Nephron progenitor cell (in vitro differentiated cells): ENCODE measurements at places on chromosomes 12 and 14.

DNA sequence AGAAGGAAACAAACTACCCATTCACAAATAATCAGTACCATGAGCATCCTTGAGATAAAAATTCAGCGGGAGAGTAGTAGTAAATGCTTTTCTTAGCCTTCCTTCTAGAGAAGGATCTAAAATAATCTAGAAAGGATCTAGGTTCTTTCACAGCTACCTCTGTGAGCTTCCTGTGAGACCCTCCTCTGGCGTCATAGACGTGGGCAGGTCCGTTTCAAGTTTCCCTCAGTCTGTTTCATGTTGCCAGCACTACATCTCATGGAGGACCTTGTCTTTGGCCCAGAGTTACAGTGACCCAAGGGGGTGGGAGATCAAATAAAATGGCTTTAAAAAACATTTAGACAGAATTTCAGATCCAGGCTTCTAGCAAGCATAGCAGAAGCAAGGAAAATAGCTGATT is 13.6 kb downstream of the DAAM1 start:
- H3K27me3 ChIP-seq = peaks cover 2% of the 10 kb centered on the region
- H3K36me3 ChIP-seq = peaks cover 5% of the 10 kb centered on the region
- peaks cover 41% of the 10 kb centered on the region for H3K4me1 ChIP-seq

- no peak overlapping the region for H3K27ac ChIP-seq
- H3K27me3 ChIP-seq = no peaks in the 10 kb centered on the region
- no peak for DNase-seq
- H3K36me3 ChIP-seq = peaks cover 51% of the 10 kb centered on the region
- H3K4me3 ChIP-seq = no peak overlapping the region
These were observed 21.0 kb downstream of the EEA1 start for GRCh38 chr12:92908108-92908507.

GRCh38 chr14:98385851-98386250 is 886.1 kb downstream of the BCL11B start:
- H3K36me3 ChIP-seq = no peaks in the 10 kb centered on the region
- H3K27me3 ChIP-seq = peaks cover 19% of the 10 kb centered on the region
- H3K4me3 ChIP-seq = no peak overlapping the region
- no peaks in the 10 kb centered on the region for H3K4me1 ChIP-seq
- H3K27ac ChIP-seq = no peak overlapping the region
- DNase-seq = no peak

GRCh38 chr14:64244279-64244678 is 49.9 kb downstream of the ESR2 start:
- DNase-seq = no peak
- no peaks in the 10 kb centered on the region for H3K36me3 ChIP-seq

DNA sequence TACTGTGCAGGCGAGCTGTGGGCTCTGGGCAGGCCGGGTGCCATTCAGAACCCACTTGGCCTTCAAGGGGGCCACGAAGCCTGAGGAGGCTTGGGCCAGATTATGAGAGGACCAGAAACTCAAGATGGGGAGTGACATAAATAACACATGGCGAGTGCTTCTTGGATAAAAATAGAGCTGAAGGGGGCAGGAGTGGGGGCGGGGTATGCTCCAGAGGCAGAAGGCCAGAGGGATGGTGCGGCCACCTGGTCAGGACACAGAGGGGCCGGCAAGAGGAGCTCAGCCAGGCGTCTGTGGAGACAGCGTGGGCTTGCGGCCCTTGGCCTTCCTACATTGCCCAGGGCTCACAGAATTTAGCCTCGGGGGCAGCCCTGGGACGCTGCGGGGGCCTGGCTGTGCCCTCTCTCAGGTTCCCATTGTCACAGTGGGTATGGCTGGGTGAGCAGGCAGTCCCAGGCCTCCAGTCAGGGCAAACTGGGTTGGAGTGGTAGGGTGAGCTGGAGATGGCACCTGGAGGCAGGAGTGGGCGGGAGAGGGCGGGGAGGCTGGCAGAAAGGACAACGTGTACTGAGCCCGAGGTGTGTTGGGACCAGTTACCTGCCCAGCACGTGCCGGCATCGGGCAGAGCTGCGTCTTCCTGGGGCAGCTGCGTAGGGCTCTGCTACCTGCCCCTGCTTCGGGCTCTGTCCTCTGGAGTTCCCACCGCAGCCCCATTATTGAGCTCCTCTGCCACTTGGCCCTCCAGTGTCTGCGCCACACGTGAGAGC is 7.4 kb upstream of the SLC25A29 start:
- H3K27ac ChIP-seq = no peak overlapping the region
- no peaks in the 10 kb centered on the region for H3K36me3 ChIP-seq
- DNase-seq = no peak
- H3K4me3 ChIP-seq = no peak overlapping the region
- H3K4me1 ChIP-seq = peaks cover 44% of the 10 kb centered on the region

DNA sequence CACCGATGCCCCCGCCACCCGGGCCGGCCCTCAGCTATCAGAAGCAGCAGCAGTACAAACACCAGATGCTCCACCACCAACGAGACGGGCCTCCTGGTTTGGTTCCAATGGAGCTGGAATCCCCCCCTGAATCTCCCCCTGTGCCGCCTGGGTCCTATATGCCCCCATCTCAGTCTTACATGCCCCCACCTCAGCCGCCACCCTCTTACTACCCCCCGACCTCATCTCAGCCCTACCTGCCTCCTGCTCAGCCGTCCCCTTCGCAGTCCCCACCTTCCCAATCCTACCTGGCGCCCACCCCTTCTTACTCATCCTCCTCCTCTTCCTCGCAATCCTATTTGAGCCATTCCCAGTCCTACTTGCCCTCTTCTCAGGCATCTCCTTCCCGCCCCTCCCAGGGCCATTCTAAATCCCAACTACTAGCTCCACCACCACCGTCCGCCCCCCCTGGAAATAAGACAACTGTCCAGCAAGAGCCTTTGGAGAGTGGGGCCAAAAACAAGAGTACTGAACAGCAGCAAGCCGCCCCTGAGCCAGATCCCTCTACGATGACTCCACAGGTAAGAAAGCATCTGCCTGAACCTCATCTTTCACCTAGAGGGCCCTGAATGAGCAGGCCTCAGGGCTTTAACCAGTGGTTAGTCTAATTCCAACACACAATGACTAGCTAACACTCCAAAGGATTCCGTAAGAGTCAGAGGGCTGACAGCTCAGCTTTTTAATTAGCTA is 851 bp downstream of the YLPM1 start:
- peaks cover 36% of the 10 kb centered on the region for H3K36me3 ChIP-seq
- H3K27ac ChIP-seq = peak overlapping the region; percentile 86
- H3K4me3 ChIP-seq = peak overlapping the region; percentile 99
